ENCODE measurements at places on chromosomes 1 and 21.
A peak's percentile ranks its signal among the peaks of the same experiment; 100 is the strongest.

GRCh38 chr1:234598974-234599616 lies 10.9 kb downstream of the IRF2BP2 start:
- no peak for DNase-seq

DNA sequence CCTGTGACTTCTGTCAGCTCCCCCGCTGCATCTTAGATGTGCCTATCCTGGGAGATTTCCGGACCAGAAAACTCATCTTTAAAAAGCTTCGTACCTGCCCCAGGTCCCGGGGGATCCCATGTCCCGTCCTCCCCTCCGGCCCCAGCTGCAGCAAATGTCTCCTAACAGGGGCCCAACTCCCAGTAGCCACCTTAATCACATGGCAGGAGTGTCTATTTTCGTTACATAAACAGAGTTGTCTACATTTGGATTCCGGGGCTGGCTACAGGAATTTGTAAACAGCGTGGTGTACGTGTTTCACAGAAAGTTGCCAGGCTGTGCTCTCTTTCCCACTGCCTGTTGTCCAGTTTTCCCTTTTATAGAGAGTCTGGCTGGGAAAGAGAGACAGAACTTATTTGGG lies 17.9 kb upstream of the KCNE2 start:
- DNase-seq: no peak

- DNase-seq: no peak
These were observed 57.9 kb downstream of the FMN2 start for GRCh38 chr1:240149484-240150094.

DNA sequence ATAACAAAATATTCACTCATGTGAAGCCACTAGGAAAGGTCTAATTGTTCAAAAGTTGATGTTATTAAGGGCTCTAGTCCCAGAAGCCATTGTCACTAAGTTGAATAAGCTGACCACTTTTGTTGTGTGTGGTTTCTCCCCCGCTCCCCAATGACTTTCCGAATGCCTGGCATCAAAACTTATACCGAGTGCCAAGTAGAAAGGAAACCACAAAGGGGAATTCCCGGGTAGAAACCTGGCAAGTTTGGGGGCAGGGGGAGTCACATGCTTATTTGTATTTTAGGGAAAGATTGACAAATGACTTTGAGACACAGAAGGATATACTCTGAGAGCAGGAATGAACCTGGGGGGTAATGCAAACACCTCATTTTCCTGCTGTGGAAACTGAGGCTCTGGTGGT lies 154.1 kb downstream of the TGFBR3 start:
- DNase-seq: peak; percentile 29

GRCh38 chr21:43015906-43016540 lies 41.7 kb downstream of the PKNOX1 start:
- DNase-seq: no peak

- DNase-seq: no peak
These were observed 256.2 kb upstream of the OLFM3 start for GRCh38 chr1:102252731-102253505.

DNA sequence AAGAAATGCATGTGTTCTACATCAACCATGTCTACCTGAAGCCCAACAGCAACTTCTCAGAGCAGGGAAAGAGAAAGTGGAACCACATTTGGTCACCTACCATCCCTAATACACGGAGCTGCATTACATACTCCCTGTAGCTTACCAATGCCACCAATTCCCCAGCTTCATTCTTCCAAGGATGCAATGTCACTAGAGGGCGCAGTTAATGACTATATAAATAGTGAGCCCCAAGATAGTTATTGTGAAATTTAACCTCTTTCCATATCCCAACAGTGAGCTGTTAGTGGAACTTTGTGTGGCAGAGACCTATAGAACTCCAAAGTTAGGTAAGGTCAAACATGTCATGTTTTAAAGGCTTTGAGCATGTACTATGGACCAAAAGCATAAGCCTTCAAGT lies 618.3 kb downstream of the SMYD3 start:
- no peak for DNase-seq

GRCh38 chr1:32733582-32734321 lies 31.2 kb upstream of the SYNC start:
- DNase-seq: no peak

DNA sequence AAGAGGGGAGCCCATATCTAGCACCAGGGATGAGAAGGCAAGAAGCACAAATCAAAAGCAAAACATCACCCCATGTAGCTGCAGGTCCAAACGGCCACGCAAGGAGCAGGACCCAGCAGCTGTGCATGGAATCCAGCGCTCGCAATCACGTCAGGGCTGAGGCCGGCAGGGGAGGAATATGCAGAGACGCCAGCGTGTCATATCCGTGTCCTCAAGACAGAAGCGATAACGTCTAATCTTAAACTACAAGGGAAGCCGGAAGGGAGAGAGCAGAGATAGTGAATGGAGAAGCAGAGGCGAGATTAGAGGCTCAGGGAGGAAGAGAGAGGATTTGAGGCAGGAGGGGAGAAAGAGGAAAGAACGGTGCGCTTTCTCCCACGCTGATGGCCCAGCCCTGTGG lies 39.1 kb downstream of the FBXO2 start:
- no peak for DNase-seq

GRCh38 chr21:34693192-34693810 lies 24.5 kb downstream of the CLIC6 start:
- DNase-seq: no peak

DNA sequence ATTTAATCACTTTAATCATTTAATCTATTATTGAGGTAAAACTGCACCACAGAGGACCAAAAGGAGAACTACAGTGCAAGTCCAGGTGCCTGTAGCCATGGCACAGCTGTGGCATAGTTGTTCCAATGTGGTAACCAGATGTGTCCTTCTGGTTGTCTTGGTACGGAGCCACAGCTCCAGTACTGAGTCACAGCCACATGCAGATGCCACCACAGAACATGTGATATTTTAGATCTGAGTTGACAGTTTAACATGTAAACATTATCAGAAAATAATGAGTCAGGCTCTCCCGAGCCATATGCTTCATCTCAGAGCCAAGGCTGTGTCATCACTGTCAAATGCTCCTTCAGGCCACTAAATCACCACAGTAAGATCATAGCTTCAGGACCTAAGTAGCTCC lies 56.4 kb upstream of the RGS7 start:
- no peak for DNase-seq

GRCh38 chr1:48245106-48245505 lies 22.6 kb downstream of the SLC5A9 start:
- DNase-seq: no peak

- DNase-seq: no peak
These were observed 1.3 kb upstream of the ZBTB7B start for GRCh38 chr1:155001425-155001674.

- no peak for DNase-seq
These were observed 828 bp downstream of the PNRC2 start for GRCh38 chr1:23960291-23961020.

DNA sequence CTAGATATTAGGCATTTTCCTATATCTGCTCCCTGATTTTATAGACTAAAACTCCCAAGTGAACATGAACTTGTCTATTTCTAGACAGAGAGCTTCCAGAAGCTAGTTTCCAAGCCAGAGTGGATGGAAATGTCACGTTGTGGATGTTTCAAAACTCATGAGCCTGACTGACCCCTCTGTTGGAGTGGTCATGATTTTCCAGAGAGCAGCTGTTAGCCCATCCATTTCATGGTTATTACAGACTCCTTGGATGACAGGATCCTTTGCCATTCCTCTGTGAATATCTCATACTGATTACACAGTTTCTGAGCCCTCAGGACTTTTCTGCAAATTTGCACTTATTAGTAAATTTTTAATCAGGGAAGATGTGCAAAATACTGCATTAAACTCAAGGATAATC lies 76.8 kb upstream of the ATF3 start:
- DNase-seq: no peak

DNA sequence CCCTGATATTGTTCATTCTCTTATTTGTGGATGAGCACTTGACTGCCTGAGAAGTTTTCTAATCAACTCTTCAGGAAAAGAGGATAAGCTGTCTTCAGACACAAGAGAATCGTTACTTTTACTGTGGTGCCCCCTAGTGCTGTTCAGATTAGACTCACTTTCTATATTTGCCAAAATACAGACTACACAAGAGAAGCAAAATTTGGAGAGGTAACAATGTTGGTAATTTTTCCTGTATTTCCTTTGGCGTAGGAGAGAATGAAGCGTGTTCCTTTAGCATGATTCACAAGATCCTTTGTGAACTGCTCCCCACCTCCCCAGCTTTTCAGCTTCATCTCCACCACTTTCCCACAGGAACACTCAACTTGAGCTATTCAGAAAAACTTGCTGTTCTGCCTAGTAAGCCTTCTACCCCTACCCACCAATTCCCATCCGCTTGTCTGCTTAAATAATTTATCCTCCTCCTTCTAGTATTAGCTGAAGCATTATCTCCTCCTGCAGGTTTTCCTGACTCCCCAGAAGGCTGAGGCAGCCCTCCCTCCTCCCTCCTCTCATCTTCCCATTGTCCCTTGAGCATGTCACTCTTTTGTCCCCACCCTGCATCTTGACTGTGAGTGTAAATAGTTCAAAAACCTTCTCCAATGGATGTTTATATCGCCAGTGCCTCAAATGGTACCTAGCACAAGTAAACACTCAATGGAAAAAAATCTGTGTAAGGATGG lies 4.5 kb downstream of the TNFSF4 start:
- no peak for DNase-seq

- no peak for DNase-seq
These were observed 420.9 kb downstream of the DISC1 start for GRCh38 chr1:232047473-232047872.

GRCh38 chr1:39981945-39982344 lies 27.0 kb downstream of the MFSD2A start:
- no peak for DNase-seq

GRCh38 chr21:42039911-42040351 lies 29.8 kb upstream of the ZBTB21 start:
- DNase-seq: no peak

- no peak for DNase-seq
These were observed 391.7 kb downstream of the KCTD3 start for GRCh38 chr1:215958841-215959240.
